Aorta (tissue), 5 donors: ENCODE measurements at places on chromosomes 3 and 15. TPM values are rescaled to one million over a fixed set of nuclear protein-coding genes. Genes with fewer than 3 reads are reported as not detected.
A peak's percentile ranks its signal among the peaks of the same experiment; 100 is the strongest.

Gene SLC2A2
- not detected for total RNA-seq

Gene CFAP20DC
- total RNA-seq = 0.90 TPM

Gene CLRN1
- total RNA-seq = not detected

Gene LRCH3
- total RNA-seq = 76.1 TPM

Gene CPA3
- 5.6 TPM for total RNA-seq

Gene PCLAF
- not detected for total RNA-seq

Gene GFM1
- total RNA-seq = 42.3 TPM

DNA sequence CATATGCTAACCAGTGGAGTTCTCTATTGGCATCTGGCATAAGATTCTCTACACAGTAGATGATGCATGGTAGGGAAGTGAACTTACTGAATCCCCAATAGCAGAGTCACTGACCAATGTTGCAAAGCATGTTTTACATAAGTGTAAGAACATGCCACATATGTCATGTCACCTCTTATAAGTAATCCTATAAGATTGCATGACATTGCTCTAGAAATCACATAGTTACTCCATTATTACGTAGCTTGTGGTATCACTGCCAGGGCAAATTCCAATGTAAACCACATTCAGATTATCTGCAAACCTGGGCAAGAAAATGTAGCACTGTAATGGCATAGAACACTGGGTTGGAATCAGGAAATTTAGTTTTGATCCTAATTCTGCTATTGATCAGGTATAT is 198.2 kb upstream of the UMPS start:
- H3K4me3 ChIP-seq = no peak overlapping the region
- DNase-seq = no peak
- H3K27me3 ChIP-seq = no peaks in the 10 kb centered on the region

GRCh38 chr3:180594631-180595558 is 7.1 kb upstream of the TTC14 start:
- H3K36me3 ChIP-seq = no peaks in the 10 kb centered on the region
- no peaks in the 10 kb centered on the region for H3K27me3 ChIP-seq
- H3K4me1 ChIP-seq = no peaks in the 10 kb centered on the region
- no peak for DNase-seq
- H3K27ac ChIP-seq = no peak overlapping the region
- H3K4me3 ChIP-seq = no peak overlapping the region

DNA sequence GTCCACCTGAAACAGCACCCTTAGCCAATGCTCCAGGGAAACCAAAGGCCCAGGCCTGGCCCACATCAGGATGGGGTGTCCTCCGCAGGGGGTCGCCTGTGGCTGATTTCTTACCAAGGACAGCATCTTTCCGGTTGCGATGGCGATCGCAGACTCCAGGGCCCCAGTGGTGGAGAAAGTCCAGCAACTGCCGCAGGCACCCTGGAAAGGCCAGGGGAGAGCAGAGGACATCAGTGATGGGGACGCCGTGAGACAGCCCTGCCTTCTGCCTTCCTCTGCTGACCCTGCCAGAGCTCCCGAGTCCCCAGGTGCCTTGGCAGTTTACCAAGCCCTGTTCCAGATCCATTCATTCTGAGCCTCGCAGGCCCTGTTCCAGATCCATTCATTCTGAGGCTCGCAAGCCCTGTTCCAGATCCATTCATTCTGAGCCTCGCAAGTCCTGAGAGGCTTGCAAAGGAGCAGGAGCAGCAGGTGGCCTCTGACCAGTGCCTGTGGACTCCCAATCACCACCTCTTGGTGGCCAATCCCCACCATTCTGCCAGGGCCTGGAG is 12.5 kb downstream of the CTSH start:
- no peaks in the 10 kb centered on the region for H3K36me3 ChIP-seq
- H3K4me1 ChIP-seq = no peaks in the 10 kb centered on the region
- no peak overlapping the region for H3K4me3 ChIP-seq
- DNase-seq = no peak

GRCh38 chr3:194423317-194423716 is 24.3 kb upstream of the GP5 start:
- H3K27me3 ChIP-seq = no peaks in the 10 kb centered on the region
- no peak for DNase-seq
- no peak overlapping the region for H3K4me3 ChIP-seq
- no peak overlapping the region for H3K27ac ChIP-seq
- no peaks in the 10 kb centered on the region for H3K4me1 ChIP-seq
- no peaks in the 10 kb centered on the region for H3K36me3 ChIP-seq

- no peak for DNase-seq
- no peaks in the 10 kb centered on the region for H3K36me3 ChIP-seq
Measured at GRCh38 chr3:128497305-128498126, 4.5 kb upstream of the GATA2 start.

DNA sequence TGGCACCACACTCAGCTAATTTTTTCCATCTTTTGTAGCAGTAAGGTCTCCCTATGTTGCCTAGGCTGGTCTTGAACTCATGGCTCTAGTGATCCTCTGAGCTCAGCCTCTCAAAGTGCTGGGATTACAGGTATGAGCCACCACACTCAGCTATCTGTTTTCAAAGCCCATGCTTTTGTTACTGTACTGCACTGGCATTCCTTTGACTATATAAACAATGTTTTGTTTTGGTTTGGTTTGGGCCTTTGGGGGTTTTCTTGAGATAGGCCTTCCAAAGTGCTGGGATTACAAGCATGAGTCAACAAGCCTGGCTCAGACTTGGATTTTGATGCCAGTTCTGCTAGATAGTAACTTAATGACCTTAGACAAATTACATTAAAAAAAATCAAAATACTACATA is 89.7 kb upstream of the GK5 start:
- H3K4me3 ChIP-seq = no peak overlapping the region
- H3K27me3 ChIP-seq = no peaks in the 10 kb centered on the region
- no peaks in the 10 kb centered on the region for H3K4me1 ChIP-seq
- DNase-seq = no peak
- H3K27ac ChIP-seq = no peak overlapping the region
- peaks cover 10% of the 10 kb centered on the region for H3K36me3 ChIP-seq

GRCh38 chr3:2024713-2025112 is 74.0 kb upstream of the CNTN4 start:
- H3K36me3 ChIP-seq = no peaks in the 10 kb centered on the region
- DNase-seq = no peak
- H3K4me3 ChIP-seq = no peak overlapping the region
- H3K27me3 ChIP-seq = no peaks in the 10 kb centered on the region
- no peaks in the 10 kb centered on the region for H3K4me1 ChIP-seq

DNA sequence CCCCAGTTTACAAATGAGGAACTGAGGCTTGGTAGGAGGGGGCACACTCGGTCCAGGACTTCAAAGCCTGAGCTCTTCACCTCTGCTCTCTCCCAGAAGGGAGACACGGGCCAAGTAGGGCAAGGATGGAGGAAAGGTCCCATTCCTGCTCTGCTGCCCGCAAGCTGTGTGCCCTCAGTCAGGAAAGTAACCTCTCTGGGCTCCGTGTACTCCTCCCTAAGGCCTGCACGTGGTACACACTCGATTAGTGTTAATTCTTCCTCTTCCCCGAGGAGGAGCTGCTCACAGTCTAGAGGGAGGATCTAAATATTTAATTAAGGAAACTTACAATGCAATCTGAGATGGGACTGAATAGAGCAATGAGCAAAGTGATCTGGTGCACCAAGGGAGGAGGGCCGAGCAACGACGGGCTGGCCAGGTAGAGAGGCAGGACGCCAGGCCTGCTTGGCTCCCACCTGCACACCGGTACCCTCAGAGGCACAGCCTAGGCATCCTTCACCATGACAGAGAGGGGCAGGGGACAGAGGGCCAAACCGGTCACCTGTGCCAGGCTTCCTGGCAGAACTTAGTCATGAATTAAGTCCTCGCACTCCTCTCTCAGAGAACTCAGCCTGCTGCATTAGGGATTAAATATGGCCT is 47.2 kb upstream of the IQSEC1 start:
- no peaks in the 10 kb centered on the region for H3K4me1 ChIP-seq
- no peak overlapping the region for H3K27ac ChIP-seq
- no peak overlapping the region for H3K4me3 ChIP-seq
- no peak for DNase-seq
- H3K27me3 ChIP-seq = no peaks in the 10 kb centered on the region

GRCh38 chr3:72338942-72339669 is 509.1 kb downstream of the SHQ1 start:
- no peaks in the 10 kb centered on the region for H3K36me3 ChIP-seq
- DNase-seq = peak; percentile 85
- H3K4me1 ChIP-seq = no peaks in the 10 kb centered on the region
- H3K27me3 ChIP-seq = no peaks in the 10 kb centered on the region
- no peak overlapping the region for H3K27ac ChIP-seq
- no peak overlapping the region for H3K4me3 ChIP-seq

DNA sequence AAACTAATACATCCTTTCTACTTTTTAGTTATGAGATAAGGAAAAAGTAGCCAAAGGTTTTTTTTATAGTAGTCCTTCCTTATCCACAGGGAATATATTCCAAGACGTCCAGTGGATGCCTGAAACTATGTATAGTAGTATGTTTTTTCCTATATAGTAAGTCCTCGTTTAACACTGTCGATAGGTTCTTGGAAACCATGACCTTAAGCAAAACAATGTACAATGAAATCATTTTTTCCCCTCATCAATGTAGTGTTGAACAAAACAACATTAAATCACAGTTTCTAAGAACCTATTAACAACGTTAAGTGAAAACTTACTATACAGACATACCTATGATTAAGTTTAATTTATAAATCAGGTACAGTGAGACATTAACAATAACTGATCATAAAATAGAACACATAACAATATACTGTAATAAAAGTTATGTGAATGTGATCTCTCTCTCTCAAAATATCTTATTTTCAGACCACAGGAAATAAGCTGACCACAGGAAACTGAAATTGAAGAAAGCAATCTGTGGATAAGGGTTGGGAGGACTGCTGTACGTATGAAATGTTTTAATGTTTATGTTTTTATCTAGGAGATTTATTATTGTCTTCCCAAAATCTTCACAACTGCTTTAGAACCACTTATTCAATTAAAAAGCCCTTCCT is 20.6 kb downstream of the COPS2 start:
- DNase-seq = no peak
- no peaks in the 10 kb centered on the region for H3K4me1 ChIP-seq
- no peak overlapping the region for H3K4me3 ChIP-seq
- no peak overlapping the region for H3K27ac ChIP-seq

DNA sequence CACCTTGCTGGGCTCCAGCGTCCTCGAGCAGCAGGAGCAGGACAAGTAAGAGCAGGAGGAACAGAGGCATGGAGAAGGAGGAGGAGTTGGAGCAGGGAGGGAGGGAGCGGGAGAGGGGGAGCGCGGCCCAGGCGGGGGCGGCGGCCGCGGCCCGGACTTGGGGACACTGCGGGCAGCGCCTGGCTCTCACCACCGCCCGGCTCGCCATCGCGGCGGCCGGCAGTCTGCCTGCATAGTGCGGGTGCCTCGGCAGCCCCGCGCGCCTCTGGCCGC is 440 bp downstream of the DCBLD2 start:
- H3K27me3 ChIP-seq = no peaks in the 10 kb centered on the region
- DNase-seq = no peak
- no peaks in the 10 kb centered on the region for H3K4me1 ChIP-seq
- H3K4me3 ChIP-seq = peak overlapping the region; percentile 65
- H3K27ac ChIP-seq = peak overlapping the region; percentile 24
